ENCODE measurements at places on chromosomes 2 and 18. TPM values are rescaled to one million over a fixed set of nuclear protein-coding genes. Genes with fewer than 3 reads are reported as not detected.

GTF2A1L gene
- not detected for total RNA-seq

HTRA2 gene
- total RNA-seq, result 28.5 TPM

CGREF1 gene
- 1.4 TPM for total RNA-seq

SCYGR4 gene
- not detected for total RNA-seq

EFHD1 gene
- 24.3 TPM for total RNA-seq

PDE11A gene
- total RNA-seq, result 2.2 TPM

IL1A gene
- not detected for total RNA-seq

ST6GAL2 gene
- total RNA-seq, result not detected

UGT1A10 gene
- not detected for total RNA-seq

CNGA3 gene
- not detected for total RNA-seq

SP110 gene
- 8.6 TPM for total RNA-seq

NYAP2 gene
- total RNA-seq, result not detected

EML6 gene
- 0.56 TPM for total RNA-seq

CACNB4 gene
- 0.46 TPM for total RNA-seq

CCL20 gene
- not detected for total RNA-seq

IL1RL1 gene
- 1.3 TPM for total RNA-seq

STARD6 gene
- total RNA-seq, result not detected

SERPINB2 gene
- total RNA-seq, result not detected

G6PC2 gene
- not detected for total RNA-seq

Measured in Right ventricle myocardium superior (tissue), 1 donor.